Activated T-cell treated with anti-CD3 and anti-CD28 coated beads for 48 hours (primary cell): ENCODE measurements at places on chromosomes 2 and 18.

DNA sequence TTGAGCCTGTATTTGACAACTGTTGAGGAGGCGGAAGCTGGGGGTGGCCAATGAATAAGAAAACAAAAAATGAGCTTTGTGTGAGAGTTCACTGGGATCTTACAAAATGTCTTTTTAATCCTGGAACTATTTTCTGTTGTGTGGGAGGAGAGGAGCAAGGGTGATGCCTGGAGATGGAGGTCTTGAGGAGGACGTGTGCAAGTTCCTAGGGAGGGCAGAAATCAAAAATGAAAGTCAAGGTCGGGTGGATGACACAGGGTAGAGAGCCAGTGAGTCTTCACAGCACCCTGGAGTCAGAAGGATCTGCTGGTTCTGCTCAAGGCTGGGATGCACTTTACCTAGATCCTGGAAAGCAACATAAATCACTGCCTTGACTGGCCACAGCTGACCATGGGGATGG, 180.3 kb upstream of the PKDCC start:
- DNase-seq = no peak

DNA sequence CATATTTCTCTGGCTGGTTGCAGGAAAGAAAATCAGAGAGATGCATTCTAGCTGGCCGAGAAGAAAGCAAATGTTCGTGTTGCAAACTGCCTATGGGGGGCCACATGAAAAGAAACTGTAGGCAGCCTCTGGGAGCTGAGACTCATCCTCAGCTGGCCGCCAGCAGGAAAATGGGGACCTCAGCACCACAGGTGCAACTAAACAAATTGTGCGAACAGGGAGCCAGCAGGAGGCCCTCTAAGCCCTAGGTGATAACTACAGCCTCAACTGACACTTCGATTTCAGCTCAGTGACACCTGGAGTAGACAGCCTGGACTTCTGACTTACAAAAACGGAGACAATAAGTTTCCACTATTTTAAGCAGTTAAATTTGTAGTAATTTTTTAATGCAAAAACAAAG, 107.3 kb downstream of the DTNB start:
- DNase-seq = no peak

- no peak for DNase-seq
These were observed 141.5 kb downstream of the ZNF516 start for GRCh38 chr18:76353500-76353899.

DNA sequence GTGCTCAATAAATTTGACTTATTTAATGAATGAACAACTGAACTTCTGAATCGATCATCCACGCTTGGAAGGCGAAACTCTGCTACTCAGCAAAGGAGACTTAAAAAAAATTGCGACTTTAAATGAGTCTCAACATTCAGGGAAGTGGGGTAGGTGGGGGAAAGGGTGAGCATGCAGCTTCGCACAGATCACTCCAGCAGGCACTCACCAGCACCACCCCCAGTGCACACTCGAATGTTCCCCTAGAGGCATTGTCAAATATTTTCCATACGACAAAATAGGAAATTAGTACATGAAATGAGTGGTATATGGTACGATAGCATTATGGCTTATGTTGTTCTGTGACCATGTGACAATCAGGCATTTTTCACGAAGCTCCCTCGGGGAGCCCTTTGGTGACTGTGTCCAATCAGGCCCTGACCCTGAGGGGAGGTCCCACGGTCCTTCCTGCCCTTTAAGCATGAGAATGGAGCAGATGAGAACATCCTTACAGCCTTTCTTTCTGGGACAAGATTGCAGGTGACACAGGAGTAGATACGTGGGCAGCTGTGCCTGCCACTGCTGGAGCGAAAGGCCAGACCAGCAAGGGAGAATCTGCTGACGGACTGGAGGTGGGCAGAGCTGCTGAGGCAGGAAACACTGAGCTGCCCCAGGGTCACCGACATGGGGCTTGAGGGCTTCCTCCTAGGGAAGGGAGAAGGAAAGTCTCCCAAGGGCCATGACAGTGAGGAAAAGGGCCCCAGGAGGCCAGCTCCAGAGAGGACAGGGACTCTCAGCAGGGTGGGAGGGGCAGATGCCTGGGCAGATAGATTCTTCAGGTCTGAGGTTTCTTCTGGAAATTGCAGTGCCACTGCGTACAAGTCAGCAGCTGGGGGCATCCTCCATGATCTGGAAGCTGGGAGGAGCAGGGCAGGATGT, 101.3 kb upstream of the ID2 start:
- no peak for DNase-seq

DNA sequence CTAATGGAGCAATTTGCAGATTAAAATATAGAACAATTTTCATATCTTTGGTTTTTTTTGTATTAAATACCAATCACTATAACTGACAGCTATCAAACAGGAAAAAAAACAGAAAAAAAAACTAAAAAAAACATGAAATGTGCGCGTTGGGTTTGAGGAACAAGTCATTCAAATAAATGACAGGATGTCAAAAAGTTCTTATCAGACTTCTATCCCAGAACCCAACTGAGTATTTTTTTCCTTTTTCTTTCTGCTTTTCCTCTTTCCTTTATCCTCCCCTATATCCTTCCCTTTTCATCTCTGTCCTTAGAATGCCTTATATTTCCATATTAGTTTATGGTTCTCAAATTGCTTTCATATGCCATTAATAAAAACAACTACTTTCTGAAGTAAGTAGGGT, 14.3 kb downstream of the PRKRA start:
- DNase-seq = no peak

GRCh38 chr18:62510789-62511188, 12.0 kb upstream of the ZCCHC2 start:
- DNase-seq = no peak

GRCh38 chr18:37673671-37674070, 108.1 kb upstream of the CELF4 start:
- no peak for DNase-seq

- no peak for DNase-seq
These were observed 657.2 kb downstream of the RNF144A start for GRCh38 chr2:7574385-7574784.

- DNase-seq = no peak
These were observed 285.0 kb downstream of the GULP1 start for GRCh38 chr2:188576651-188577050.

DNA sequence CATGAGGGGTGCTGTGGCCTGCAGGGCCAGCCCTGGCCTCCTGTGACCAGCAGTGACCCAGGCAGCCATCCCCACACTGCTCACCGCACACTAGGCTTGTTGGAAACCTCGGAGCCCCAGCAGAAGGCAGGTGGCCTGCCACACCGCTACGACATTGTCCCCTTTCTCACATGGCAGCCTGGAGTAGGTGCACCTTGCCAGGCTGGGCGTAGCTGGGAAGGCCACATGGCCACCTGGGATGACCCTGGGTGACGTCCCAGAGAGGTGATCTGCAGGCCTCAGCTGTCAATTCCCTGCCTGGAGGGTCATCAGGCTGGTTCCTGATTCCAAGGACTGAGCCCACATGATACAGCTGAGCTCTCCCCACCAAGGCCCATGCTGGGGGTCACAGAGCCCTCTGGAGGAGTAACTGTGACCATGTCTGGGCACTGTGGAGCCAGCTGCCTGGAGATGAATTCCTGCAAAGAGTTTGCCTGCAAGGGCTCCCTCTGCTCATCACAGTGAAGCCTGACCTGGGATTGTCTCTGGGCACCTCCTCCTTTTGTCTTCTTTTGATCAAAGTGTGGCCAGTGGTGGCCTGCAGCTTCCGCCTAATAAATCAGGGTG, 119.6 kb upstream of the OTOS start:
- no peak for DNase-seq

DNA sequence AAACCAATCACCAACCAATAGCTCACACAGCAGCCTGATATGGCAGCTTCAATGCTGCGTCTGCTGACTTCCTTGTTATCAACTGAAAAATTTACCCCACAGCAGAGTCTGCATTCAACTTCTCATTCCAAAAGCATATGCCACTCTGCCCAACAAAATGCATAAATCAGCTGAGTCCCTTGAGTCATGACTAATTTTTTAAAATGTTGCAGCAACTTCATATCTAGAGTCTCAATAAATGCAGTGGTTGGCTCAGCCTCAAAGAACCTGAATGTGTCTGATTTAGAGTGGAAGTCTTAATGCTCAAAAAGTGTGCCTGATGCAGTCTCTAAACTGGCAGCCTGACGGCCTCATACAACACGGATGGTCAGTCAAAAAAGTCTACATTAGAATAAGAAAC, 46.5 kb downstream of the FARSB start:
- DNase-seq = no peak
